ENCODE measurements at places on chromosomes 12 and 14.
A peak's percentile ranks its signal among the peaks of the same experiment; 100 is the strongest.

- DNase-seq = no peak
These were observed 188.3 kb upstream of the BCL2L14 start for GRCh38 chr12:11882301-11883019.

DNA sequence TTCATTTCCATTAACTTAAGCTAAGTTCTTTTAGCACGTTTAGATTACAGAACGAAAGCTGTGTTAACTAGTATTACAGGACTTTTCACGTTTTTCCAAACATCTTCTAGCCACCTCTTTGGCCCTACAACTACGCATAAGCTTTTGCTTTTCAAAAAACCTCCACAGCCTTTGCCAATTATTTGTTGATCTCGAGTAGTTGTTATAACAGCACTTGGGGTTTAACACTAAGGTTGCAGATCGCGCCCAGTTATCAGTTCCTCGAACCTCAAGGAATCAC is 450 bp upstream of the RBM25 start:
- DNase-seq = no peak

GRCh38 chr12:67988601-67989021 is 636 bp upstream of the IFNG-AS1 start:
- no peak for DNase-seq

GRCh38 chr12:64780132-64780530 is 20.9 kb upstream of the GNS start:
- DNase-seq = no peak

- no peak for DNase-seq
These were observed 33.0 kb downstream of the BHLHE41 start for GRCh38 chr12:26091822-26092221.

DNA sequence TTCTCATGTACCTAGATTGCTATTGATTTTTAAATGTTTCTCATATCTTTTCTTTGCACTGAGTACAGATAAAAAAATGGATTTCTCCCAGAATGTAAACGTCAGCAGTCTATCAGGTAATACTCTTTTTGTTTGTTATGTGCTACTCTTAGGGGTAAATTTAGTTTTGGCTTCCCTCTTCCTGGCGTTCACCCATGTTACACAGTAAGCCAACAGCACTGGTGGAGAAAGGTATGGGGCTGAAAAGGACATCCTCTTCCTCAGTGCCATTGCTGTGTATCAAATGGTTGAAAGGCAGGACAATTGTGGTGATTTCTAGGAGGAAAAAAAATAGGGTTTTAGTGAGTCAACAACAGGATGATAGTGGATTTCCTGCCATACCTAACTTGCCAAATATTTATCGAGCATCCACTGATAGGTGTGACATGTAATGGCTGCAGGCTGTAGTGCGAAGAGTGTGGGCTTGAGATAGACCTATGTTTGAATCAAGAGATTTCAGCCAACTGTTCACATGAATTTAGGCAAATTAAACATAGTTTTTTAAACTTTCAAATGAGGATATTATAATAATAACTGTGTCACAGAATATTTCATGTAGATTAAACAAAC is 7.5 kb downstream of the KLRF2 start:
- no peak for DNase-seq

DNA sequence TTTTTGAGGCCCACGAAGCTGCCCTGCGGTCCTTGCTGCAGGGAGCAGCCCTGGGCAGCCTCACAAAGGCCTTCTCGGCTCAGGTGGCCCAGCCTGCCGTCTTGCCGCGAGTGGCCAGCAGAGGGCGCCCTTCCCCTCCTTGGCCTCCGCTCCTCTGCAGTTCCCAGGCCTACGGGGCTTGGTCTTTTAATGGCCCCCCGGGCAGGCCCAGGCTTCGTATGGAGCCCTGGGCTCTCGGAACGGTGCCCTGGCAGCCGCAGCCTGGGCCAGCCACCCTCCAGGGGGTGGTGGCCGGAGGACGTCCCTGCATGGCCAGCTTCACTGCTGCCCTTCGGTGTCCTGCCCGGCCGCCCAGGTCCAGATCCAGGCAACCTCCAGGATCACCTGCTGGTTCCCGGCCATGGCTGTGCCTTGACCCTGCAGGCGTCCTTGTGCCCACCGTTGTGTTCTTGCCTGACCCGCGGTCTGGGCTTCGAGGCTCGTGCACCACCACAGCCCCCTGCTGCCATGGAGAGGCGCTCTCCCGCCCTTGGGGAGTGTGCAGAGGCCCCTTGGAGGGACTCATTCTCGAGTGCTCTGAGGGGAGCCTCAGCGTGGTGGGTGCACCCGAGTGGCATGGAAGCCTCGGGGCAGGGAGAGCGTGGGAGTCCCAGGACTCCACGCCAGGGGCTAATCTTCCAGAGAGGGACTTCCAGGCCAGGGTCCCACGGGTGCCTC is 9.4 kb downstream of the ASPG start:
- DNase-seq = peak; percentile 72

- no peak for DNase-seq
These were observed 89.9 kb downstream of the OTOGL start for GRCh38 chr12:80189241-80189640.

- DNase-seq = no peak
These were observed 13.2 kb downstream of the SLC2A14 start for GRCh38 chr12:7859552-7859951.

GRCh38 chr12:3097186-3097804 is 20.1 kb downstream of the TSPAN9 start:
- peak; percentile 91 for DNase-seq

- peak; percentile 68 for DNase-seq
These were observed 118.9 kb downstream of the VEZT start for GRCh38 chr12:95336387-95337067.

GRCh38 chr14:59284059-59284458 is 95.6 kb downstream of the DAAM1 start:
- no peak for DNase-seq

DNA sequence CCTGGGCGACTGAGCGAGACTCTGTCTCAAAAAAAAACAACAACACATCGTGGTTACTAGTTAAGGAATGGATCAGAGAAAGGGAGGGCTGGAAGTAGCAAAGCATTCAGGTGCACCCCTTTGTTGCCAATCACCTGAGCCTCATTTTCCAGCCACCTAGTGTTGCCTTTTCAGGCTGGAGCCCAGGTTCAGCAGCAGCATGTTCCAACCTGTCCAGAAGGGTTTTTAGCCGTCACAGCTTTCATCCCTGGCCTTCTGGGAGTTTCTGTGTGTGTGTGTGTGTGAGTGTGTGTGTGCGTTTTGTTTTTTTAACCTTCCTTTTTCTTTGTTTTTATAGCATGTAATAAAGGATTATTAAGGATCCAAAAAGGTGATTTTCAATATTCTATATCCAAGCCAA is 121.1 kb upstream of the ATF1 start:
- no peak for DNase-seq

GRCh38 chr14:49492151-49492550 is 94.0 kb downstream of the RPS29 start:
- no peak for DNase-seq

GRCh38 chr14:98871796-98872195 is 400.2 kb downstream of the BCL11B start:
- no peak for DNase-seq

GRCh38 chr12:19002216-19002615 is 127.3 kb upstream of the PLEKHA5 start:
- no peak for DNase-seq

DNA sequence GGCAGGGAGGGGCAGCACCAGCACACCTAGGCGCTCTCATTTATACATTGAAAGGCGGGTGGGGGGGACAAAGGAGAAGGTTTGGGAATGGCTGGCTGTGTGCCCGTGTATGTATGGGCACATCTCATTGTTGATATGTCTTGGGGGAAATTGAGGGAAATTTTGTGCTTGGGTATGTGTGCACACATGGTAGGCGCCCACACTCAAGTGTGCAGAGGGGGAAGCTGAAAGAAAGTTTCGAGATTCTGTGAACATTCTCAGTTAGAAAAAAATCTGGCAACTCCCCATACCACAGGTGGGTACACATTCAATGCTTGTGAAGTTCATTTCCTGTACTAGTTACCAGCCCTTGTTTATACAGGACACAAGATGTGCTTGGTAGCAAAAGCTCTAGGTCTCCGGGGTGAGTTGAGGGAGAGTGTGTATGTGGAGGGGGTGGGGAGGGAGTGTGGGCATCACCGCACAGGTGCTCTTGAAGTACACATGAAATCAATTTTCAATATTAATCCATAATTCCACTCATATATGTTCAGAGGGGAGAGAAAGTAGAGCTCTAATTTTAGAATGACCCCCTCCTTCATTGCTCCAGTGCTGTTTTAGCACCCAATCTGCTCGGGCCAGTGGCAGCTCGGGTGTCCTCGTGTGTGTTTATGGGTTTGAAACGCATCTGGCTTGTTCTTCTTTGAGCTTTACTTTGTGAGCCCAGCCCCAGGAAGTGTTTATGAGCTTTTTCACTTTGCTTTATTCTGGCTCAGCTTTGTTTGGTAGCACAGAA is 286.0 kb downstream of the ZFP36L1 start:
- DNase-seq = no peak

DNA sequence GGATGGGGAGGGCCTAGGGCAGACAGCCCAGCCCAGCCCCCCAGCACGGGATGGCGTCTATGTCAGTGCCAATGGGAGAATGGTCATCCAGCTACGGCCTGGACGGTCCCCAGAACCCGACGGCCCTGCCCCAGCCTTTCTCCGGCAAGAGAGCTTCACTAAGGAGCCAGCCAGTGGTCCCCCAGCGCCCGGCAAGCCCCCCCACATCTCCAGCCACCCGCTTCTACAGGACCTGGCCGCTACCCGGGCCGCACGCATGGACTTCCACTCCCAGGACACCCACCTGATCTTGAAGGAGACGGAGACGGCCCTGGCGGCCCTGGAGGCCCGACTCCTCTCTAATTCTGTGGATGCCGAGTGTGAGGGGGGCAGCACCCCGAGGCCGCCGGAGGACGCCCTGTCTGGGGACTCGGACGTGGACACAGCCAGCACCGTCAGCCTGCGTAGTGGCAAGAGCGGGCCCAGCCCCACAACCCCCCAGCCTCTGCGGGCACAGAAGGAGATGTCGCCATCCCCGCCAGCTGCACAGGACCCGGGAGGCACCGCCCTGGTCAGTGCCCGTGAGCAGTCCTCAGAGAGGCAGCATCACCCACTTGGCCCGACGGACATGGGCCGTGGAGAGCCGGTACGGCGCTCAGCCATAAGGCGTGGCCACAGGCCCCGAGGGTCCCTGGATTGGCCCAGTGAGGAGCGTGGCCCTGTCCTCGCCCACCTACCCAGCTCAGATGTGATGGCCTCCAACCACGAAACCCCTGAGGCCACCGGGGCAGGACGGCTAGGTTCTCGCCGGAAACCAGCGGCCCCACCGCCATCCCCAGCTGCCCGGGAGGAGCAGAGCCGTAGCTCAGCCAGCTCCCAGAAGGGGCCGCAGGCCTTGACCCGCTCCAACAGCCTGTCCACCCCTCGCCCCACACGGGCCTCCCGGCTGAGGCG is 21.9 kb downstream of the CEP170B start:
- no peak for DNase-seq

DNA sequence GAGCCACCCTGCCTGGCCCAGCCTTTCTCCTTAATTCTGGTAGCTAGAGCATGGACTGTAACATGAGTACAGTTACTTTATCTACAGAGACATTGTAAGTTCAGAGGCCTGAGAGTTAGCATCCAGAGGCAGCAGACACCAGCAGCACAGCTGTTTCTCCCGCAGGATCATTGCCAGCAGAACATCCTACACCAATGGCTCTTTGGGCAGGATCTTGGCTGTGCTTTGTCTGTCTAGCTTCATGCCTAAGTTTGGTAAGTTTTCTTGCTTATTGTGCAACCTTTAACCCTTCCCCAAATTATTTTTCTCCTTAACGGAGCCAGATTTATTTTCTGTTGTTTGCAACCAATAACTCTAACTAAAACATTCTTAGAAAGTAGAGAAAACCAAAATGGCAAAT is 21.6 kb downstream of the C12orf71 start:
- no peak for DNase-seq

All from HTR-8/SVneo (cell line).